Activated T-helper 1 cell treated with anti-CD3 and anti-CD28 coated beads, Interleukin-12 subunit alpha, Interleukin-12 subunit beta, Interleukin-2, Interleukin-4 antibody, amounts not matched to agents 30 ng/mL and 10 ng/mL and 1 ng/mL, durations not matched to agents 14 hours and 24 hours and 36 hours (primary cell): ENCODE measurements at places on chromosomes 3 and 15. TPM values are rescaled to one million over a fixed set of nuclear protein-coding genes. Genes with fewer than 3 reads are reported as not detected.

GRCh38 chr15:68789534-68790241 is 31.0 kb downstream of the ANP32A start:
- H3K4me1 ChIP-seq: peaks cover 71% of the 10 kb centered on the region
- no peaks in the 10 kb centered on the region for H3K27me3 ChIP-seq
- H3K4me3 ChIP-seq: no peak overlapping the region

DNA sequence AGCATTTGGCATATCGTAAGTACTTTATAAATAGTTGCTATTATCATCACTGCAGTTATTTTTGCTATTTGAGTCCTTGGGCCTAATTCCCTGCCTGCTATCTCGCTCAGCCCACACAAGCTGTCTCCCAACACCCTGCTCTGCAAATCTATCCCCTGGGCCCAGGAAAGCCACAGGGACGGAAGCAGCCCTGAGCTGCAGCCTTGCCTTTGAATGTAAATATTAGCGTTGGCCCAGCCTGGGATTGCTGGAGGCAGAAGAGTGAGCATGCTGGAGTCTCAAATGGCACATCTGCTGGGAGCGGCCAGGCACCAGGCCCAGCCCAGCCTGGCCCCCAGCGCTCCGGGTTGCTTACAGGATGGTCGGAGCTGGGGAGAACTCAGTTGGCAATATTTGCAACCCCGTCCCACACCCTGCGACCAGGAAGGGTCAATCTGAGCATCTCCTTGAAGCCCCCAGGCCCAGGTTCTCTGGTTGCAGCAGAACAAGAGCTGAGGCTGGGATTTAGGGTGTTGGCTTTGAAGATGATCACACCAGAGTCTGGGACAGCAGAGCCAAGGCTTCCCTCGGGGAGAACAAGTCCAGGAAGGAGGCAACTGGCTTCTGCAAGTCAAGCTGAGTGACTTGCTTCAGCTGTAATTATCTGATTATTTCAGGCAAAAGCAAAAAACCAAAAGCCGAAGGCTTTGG is 529.6 kb downstream of the SHQ1 start:
- no peak overlapping the region for H3K4me3 ChIP-seq
- DNase-seq: no peak
- H3K27me3 ChIP-seq: no peaks in the 10 kb centered on the region
- H3K27ac ChIP-seq: no peak overlapping the region
- H3K36me3 ChIP-seq: no peaks in the 10 kb centered on the region
- H3K4me1 ChIP-seq: peaks cover 6% of the 10 kb centered on the region

DNA sequence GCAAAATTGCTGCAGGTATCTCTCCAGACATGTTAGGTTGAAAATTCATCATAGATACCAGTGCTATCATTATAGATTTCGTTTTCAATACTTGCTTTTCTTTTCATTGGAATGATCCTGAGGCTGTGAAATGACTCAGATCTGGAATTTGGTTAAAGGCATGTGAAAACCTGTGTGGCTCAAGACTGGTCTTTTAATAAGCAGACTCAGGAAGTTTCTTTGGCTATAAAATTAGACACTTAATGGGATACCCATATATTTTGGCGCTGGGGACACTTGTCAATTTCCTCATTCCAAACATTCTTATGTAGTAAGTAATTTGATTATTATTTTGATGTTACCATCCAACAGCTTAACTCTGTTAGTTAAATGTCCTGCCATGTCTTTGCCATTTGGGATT is 1041.1 kb upstream of the GBE1 start:
- no peak for DNase-seq
- peaks cover 1% of the 10 kb centered on the region for H3K27me3 ChIP-seq
- no peak overlapping the region for H3K4me3 ChIP-seq
- no peaks in the 10 kb centered on the region for H3K4me1 ChIP-seq
- H3K36me3 ChIP-seq: no peaks in the 10 kb centered on the region

RFC4 gene
- total RNA-seq: 111 and 122 TPM in 2 replicates

DNA sequence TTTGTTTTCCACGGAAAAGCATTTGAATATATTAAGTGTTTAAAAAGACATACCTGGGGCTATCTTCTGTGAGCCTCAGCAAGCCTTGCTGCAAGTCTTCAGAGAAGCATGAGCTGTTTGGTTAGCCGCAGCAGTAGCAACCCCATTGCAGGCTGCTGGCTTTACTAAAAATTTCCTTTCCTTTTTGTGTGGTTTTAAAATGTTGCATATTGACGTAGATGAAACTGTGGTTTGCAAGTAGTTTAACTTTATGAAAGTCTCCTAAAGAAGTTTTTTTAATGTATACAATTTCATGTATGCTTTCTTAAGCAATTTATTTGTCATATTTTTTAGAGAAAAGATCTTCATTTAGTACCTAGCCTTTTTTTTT is at the start of gene GPR171:
Gene GPR171 (minus strand): TSS at position 166 of the 370 bp plus-strand sequence. CDS start 3,830 bp downstream, outside the sequence.
- peak; percentile 72 for DNase-seq
- peak within 1 kb of the TSS; percentile 99 for H3K27ac ChIP-seq
- no peaks in the 10 kb centered on the region for H3K27me3 ChIP-seq
- H3K4me1 ChIP-seq: peaks cover 73% of the 10 kb centered on the region
- H3K4me3 ChIP-seq: peak within 1 kb of the TSS; percentile 96

DNA sequence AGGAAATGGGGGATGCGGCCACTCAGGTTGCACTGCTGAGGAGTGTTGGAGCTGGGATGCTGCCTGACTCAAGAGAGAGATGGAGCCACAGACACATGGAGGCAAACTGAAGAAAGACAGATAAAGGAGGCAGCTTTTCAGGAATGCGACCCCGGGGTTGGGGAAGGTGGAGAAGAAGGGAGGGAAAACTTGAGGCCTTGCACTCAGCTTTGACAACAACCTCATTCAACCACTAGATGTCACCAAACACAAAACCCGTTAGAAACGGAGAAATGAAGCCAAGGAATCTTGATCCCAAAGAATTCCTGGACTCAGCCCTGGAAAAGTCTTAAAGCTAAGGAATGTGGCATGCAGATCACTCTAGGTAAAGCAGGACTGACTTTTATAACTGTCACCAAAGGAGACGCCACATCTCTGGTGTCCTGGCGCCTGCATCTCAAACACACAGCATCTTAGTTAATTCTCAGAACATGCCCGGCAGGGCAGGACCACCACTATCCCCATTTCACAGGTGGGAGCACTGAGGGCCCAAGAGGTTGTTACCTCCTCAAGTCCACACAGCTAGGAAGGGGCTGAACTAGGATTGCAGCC is 59.6 kb upstream of the LMCD1 start:
- no peak overlapping the region for H3K4me3 ChIP-seq
- no peak overlapping the region for H3K27ac ChIP-seq
- no peaks in the 10 kb centered on the region for H3K36me3 ChIP-seq
- no peaks in the 10 kb centered on the region for H3K4me1 ChIP-seq

GRCh38 chr3:17749705-17750293 is 7.4 kb upstream of the TBC1D5 start:
- no peaks in the 10 kb centered on the region for H3K36me3 ChIP-seq
- DNase-seq: no peak
- no peaks in the 10 kb centered on the region for H3K27me3 ChIP-seq
- H3K4me1 ChIP-seq: peaks cover 29% of the 10 kb centered on the region
- no peak overlapping the region for H3K27ac ChIP-seq
- peak overlapping the region; percentile 73 for H3K4me3 ChIP-seq

RTP3 gene
- not detected in 2 replicates for total RNA-seq

- H3K27me3 ChIP-seq: no peaks in the 10 kb centered on the region
- DNase-seq: no peak
- no peak overlapping the region for H3K4me3 ChIP-seq
- H3K4me1 ChIP-seq: peaks cover 61% of the 10 kb centered on the region
These were observed 427.1 kb downstream of the SHQ1 start for GRCh38 chr3:72421126-72421525.

GRCh38 chr3:43503067-43503728 is 118.6 kb downstream of the ANO10 start:
- H3K4me3 ChIP-seq: no peak overlapping the region
- no peak for DNase-seq
- no peak overlapping the region for H3K27ac ChIP-seq
- peaks cover 34% of the 10 kb centered on the region for H3K4me1 ChIP-seq
- no peaks in the 10 kb centered on the region for H3K27me3 ChIP-seq

DUOXA2 gene
- not detected in 2 replicates for total RNA-seq

GRCh38 chr3:193229851-193230420 is 11.1 kb upstream of the PLAAT1 start:
- no peak overlapping the region for H3K4me3 ChIP-seq
- no peak for DNase-seq
- no peak overlapping the region for H3K27ac ChIP-seq
- H3K27me3 ChIP-seq: peaks cover 9% of the 10 kb centered on the region
- H3K36me3 ChIP-seq: no peaks in the 10 kb centered on the region

FSTL1 gene
- total RNA-seq: not detected in 2 replicates

DNA sequence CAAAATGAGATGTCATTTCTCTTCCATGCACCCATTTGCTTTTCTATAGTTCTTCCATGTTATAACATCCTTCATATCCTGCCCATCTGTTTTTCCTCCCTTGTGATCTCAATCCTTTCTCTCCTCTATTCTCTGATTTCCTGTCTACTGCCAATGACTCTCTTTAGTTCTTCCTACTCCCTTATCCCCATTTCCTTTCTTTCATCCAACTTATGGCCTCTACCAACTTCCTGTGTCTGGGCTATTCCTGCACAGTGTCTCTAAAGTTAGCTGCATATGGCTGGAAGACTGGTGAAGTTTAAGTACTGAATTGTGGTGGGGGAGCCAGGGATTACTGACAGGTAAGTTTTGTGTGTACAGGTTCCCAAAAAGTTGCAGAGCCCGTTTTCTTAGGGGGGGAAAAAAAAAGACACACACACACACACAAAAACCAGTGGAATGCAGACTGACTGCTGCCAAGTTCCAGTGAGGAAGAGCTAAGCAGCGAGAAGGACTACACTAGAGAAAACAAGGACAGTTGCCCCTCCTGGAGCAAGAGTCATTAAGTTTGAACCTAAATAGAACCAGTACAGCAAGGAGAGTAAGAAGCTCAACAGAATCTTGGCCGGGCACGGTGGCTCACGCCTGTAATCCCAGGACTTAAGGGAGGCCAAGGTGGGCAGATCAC is 28.8 kb downstream of the XRN1 start:
- DNase-seq: no peak
- no peak overlapping the region for H3K4me3 ChIP-seq
- no peaks in the 10 kb centered on the region for H3K27me3 ChIP-seq

DNA sequence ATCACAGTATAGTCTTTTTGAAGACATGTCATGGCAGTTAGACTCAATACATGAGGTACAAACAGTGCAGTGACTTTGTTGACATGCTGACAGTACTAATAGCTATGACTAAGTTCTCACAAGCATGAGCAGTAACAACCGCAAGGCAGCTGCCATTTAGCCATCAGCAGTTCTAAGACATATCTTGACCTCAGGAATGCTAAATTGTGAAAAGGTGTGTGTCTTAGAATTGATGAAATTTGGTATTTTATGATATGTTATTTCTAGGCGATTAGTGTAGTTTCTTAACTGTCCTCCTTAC is 60.7 kb upstream of the FURIN start:
- H3K4me3 ChIP-seq: peak overlapping the region; percentile 68
- DNase-seq: no peak
- H3K36me3 ChIP-seq: peaks cover 65% of the 10 kb centered on the region
- peak overlapping the region; percentile 86 for H3K27ac ChIP-seq
- no peaks in the 10 kb centered on the region for H3K27me3 ChIP-seq

FETUB gene
- not detected in 2 replicates for total RNA-seq

LYZL4 gene
- total RNA-seq: not detected in 2 replicates

DNA sequence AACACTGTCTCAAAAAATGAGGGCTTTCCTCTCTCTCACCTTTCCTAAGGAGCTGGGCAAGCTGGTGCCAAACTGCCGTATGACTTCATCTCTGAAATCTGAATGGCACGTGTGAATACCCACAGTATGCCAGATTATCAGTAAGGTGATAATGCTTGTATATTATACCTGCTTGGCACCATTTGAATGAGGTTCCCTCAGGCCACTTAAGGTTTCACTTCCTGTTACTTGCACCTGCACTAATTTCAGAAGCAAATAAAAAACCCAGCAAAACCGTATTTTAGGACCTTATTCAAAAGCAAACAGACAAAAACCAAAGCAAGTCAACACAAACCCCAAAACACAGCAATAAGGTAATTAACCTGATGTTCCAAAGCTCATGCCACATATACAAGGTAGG is 19.7 kb downstream of the FOXP1 start:
- H3K4me1 ChIP-seq: no peaks in the 10 kb centered on the region
- no peaks in the 10 kb centered on the region for H3K36me3 ChIP-seq
- H3K4me3 ChIP-seq: no peak overlapping the region
- no peak overlapping the region for H3K27ac ChIP-seq
- H3K27me3 ChIP-seq: no peaks in the 10 kb centered on the region

- H3K27ac ChIP-seq: no peak overlapping the region
- no peaks in the 10 kb centered on the region for H3K27me3 ChIP-seq
- H3K4me1 ChIP-seq: peaks cover 22% of the 10 kb centered on the region
- no peaks in the 10 kb centered on the region for H3K36me3 ChIP-seq
- no peak overlapping the region for H3K4me3 ChIP-seq
- DNase-seq: no peak
These were observed 3.9 kb downstream of the XIRP1 start for GRCh38 chr3:39188271-39189149.

ACTC1 gene
- total RNA-seq: not detected in 2 replicates

- no peaks in the 10 kb centered on the region for H3K36me3 ChIP-seq
- peaks cover 24% of the 10 kb centered on the region for H3K27me3 ChIP-seq
- no peaks in the 10 kb centered on the region for H3K4me1 ChIP-seq
- H3K4me3 ChIP-seq: no peak overlapping the region
- DNase-seq: no peak
- no peak overlapping the region for H3K27ac ChIP-seq
These were observed 157.9 kb downstream of the TLE3 start for GRCh38 chr15:69939513-69940440.

- no peak overlapping the region for H3K4me3 ChIP-seq
- H3K27ac ChIP-seq: peak overlapping the region; percentile 55
- no peaks in the 10 kb centered on the region for H3K27me3 ChIP-seq
- peaks cover 8% of the 10 kb centered on the region for H3K36me3 ChIP-seq
- peaks cover 52% of the 10 kb centered on the region for H3K4me1 ChIP-seq
These were observed 2.2 kb upstream of the CALML4 start for GRCh38 chr15:68207176-68207935.

GRCh38 chr15:82056958-82057823 is 11.4 kb upstream of the MEX3B start:
- no peaks in the 10 kb centered on the region for H3K36me3 ChIP-seq
- H3K27ac ChIP-seq: no peak overlapping the region
- H3K4me1 ChIP-seq: no peaks in the 10 kb centered on the region

DNA sequence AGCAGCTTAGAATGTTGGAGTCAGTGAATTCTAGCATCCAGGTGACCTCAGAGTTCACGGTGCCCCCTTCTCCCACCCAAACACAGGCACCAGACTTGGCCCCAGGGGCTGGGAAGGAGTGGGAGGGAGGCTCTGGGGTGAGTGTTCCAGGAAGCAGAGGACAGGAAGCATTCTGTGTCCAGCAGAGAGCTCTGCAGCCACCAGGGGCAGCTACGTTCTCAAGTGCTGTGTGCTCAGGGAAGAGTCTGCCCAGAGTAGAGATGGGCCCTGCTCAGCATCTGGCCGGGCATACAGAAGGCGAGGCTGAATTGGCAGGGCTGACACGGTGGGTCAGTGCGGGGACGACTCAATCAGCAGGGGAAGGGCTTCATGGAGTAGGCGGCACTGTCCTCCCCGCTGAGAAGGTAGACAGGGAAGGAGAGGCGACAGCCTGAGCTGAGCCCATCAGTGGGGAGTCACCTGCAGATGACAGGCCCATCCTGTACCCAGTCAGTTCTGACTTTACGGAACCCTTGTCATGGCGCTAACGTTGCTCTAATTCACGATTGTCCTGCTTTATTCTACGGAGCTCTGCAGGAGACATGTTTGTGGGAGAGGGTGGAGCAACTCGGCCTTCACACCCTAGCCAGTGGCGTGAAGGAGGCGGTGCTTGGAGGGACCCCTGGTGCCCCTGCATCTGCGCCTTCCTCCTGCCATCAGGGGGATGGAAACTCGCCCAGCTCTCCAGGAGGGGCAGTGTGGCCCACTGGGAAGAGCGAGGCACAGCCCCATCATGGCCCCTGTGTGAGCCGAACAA is 82.2 kb downstream of the C3orf70 start:
- H3K27me3 ChIP-seq: no peaks in the 10 kb centered on the region
- no peaks in the 10 kb centered on the region for H3K36me3 ChIP-seq
- H3K4me3 ChIP-seq: no peak overlapping the region
- no peak overlapping the region for H3K27ac ChIP-seq
- no peaks in the 10 kb centered on the region for H3K4me1 ChIP-seq
